Chondrocyte (in vitro differentiated cells): ENCODE measurements at places on chromosomes 3 and 15. TPM values are rescaled to one million over a fixed set of nuclear protein-coding genes. Genes with fewer than 3 reads are reported as not detected.

DNA sequence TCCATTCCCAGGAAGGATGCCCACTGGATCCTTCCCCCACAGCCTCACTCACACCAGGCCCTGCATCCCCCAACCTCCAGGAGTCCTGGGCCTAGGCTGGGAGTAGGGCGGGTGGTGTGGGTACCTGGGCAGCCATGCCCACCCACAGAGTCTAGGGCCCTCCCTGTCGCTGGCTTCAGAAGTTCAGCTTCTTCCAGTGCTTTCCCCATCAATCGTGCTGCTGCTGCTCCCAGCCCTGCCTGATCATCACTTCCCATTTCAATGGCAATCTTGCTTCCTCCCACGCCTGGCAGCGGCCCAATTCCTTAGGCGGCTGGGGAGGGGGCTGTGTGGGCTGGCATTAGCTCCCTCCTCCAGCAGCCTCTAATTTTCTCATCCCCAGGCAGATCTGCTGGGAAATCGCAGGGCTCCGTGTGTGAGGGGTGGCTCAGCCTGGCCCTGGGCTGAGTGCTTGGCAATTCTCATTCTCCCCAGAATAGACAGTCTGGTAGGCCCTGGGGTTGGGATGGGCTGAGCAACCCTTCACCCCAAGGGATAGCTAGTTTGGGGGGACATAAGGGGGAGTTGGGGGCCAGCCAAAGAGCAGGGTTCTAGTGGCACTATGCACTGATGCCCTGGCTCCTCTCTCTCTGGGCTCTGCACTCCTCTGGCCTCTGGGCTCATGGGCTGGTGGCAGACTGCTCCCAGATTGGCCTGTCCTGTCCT, 66.4 kb downstream of the SCN5A start:
- no peak for DNase-seq

DNA sequence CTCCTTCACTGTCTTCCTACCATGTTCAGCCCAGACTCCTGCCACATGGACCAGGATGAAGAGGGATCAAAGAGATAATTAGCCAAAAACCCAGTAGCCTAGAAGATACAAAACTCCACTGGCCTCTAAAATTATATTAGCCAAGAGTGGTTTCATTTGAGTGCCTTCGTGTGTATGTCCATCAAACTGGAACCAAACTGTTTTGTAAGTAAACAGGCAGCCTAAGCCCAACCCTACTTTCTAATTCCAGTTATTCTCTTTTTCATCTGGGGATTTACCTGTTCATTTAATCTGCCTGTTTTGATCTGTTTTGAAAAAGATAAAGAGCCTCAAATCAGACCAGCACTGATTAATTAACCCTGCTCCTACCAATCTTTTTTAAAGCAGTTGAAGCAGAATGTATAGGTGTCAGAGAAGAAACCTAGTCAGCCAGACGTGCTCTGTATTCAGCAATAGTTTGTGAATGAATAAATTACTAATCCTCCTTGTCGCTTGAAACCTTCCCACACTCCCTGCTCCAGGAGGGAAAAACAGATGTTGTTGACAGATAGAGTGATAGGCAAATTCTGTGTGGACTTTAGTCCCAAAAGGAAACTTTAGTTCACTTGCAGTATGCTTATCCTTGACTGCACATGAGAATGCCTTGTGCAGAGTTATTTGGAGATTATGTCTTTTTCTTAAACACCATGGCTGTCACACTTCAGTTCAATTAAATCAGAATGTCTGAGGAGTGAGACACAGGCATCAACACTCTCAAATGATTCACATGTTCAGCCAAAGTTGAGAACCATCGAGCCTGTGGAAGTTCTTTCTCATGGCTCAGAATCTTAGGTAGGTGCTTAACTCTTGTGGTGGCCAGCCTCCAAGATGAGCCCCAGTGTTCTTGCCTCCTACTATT, 55.5 kb upstream of the ZBED2 start:
- DNase-seq, result no peak

- no peak for DNase-seq
Measured at GRCh38 chr3:67335813-67336212, 318.6 kb downstream of the SUCLG2 start.

DNA sequence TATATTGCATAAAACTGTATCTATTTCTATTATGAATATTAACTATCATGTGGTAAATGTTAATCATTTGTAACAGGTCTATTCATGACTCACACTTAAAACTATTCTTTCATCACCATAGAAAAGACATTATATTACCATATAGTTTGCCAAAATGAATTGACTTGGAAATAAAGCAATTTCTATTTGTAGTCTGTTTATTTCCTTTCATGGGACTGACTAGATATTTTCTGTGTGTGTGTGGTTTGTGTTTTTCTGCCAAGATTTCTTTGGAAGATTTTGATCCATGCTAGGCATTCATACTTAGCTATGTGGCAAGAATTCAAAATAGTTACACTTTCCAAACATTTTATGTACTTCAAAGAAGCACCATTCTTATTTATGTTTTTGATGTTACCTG, 522.5 kb upstream of the AGTR1 start:
- no peak for DNase-seq

DNA sequence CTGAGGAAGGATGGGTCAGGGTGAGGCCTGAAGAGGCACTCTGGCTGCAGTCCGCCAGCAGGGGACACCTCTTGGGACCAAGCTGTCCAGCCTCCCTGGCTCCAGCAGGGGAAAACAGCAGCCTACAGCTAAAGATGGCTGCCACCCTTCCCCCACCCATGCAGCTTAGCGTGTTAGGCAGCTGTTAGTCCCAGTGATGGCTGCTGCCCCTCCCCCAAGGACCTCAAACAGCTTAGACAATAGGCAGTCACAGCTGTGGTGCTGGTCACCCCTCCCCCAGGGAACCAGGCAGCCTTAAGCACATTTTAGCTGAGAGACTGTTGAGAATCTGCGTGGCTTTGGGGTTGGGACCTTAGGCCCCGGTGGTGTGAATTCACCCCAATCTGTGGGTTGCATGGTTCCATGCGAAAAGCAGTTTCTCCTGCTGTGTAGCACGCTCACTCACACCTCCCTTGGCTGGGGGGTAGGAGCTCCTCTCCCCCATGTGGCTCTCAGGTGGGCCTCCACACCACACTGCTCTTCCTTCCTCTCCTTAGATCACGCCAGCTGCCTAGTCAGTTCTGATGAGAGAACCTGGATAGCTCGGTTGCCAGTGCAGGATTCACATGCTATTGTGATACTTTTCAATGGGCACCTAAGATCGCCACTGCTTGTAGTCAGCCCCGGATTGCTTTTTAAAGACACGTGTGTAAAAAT, 140.5 kb upstream of the CADPS start:
- peak; percentile 87 for DNase-seq

DNA sequence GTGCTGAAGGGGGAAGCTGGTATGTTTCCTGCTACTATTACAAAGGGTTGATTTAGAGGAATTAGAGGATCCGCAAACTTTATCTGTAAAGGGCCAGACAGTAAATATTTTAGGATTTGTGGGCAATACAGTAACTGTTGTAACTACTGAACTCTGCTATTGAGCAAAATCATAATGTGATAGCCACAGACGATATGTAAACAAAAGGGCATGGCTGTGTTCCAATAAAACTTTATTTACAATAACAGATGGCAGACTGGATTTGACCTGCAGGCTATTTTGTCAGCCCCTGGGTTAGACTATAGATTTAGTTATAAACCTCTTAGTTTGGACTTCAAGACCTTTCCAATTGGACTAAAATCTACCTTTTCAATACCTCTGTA, 27.8 kb upstream of the KCNMB2 start:
- DNase-seq, result no peak

- DNase-seq, result no peak
Measured at GRCh38 chr3:103459815-103460214, 1025.0 kb downstream of the ZPLD1 start.

- DNase-seq, result no peak
Measured at GRCh38 chr3:112675349-112675748, 34.4 kb upstream of the CCDC80 start.

DNA sequence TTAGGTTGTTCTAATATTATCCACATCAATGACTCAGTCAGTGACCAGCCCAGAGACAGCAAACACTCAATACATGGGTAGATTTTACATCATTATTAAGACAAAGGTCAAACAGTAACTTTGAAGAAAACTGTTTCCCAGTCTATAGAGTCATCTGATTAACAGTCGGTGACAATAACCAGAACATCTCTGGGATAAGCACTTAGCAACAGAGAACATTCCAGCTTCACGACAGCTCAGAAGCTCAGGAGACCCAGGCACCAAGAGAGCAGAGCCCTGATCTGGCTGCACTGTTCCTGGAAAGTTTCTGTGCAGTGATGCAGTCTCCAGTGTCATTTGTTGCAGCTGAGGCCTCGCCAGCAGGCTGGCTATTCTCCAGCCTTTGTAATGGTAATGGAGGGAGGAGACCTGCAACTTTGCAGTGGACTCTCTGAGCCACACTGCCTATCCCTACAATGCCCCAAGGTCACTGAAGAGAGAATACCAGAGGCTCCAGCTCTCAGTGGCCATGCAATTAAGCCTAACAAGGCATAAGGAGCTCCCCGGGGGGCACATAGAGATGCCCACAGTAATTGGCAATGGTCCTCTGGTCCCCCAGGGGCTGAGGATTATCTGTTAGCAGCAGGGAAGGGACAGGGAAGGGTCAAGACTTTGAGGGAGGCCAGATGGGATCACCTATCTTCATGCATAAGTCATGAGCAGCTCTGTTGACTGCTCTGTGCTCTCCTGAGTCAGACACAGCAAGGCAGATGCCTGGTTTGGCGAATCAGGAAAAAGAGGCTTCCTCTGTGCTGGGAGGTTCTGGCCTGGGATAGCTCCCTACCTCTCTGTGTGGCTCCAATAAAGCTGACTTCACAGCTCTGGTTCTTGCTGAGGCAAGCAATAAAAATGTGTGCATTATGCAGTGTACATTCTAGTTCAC, 163.6 kb downstream of the CTNNB1 start:
- DNase-seq, result no peak

DNA sequence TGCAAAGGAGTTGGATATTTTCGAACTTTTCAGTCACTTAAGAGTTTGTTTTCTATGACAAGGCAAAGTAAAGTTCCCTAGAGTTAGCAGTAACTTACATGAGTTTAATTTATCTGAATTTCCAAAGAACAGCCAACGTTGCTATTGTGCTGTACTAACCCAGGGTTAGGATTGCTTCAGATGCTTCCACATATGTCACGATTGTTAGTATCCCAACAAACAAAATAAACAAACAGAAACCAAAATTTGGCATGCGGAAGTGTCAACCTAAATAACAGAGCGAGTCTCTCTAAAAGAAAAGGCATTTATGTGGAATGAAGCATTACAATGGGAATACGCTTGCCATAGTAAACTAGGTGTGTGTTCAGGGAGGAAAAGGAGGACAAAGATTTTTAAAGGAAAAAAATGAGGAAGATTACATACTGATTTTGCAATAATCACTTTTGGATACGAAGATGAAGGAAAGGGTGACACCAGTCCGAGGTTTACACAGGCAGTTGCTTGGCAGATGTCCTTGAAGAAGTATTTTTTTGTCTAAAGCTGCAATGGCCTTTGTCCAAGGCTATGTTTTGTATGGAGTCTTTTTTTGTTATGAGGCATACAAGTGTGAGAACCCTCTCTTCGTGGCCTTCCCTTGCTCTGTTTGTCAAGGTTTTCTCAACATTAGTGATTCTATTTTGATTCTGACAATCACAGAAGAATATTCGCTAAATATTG, 267.9 kb downstream of the GABRG3 start:
- DNase-seq, result no peak

GRCh38 chr3:59043391-59043790, 6.4 kb downstream of the CFAP20DC start:
- no peak for DNase-seq

GRCh38 chr15:69377216-69377970, 36.8 kb upstream of the KIF23 start:
- no peak for DNase-seq

DNA sequence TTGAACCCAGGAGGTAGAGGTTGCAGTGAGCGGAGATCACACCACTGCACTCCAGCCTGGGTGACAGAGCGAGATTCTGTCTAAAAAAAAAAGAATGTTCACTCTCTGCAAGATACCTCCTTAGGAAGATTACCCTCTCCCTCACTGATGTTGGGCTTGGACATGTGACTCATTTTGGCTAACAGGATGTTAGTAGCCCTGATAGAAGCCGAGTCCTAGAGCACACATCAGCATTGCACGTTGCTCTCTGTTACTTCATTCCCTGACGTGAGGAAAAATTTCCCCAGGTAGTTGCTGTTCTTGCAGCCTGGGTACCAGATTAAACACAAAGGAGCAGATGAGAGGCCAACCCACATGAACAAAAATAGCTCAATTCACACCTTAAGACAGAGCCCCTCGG, 78.1 kb upstream of the PRICKLE2 start:
- no peak for DNase-seq

GRCh38 chr3:13650210-13651056, 101.5 kb downstream of the FBLN2 start:
- no peak for DNase-seq

DNA sequence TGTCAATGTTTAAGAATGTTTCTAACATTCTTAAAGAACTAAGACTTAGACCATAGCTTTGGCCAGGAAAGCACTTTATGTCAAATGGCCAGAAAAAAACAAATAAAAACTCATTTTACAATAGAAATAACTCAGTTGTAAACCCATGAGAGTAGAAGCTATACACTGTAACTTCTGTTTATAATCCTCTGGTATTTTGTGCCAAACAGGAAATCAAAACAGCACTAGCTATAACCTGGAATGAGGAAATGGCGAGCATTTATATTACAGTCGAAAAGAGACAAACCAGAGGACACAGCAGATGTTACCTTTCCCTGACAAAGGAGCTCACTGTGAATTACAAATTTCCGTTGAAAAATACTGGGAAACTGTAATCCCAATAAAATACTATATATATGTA, 10.3 kb downstream of the GK5 start:
- DNase-seq, result no peak

- no peak for DNase-seq
Measured at GRCh38 chr15:56608140-56608778, 125.0 kb downstream of the ZNF280D start.

DNA sequence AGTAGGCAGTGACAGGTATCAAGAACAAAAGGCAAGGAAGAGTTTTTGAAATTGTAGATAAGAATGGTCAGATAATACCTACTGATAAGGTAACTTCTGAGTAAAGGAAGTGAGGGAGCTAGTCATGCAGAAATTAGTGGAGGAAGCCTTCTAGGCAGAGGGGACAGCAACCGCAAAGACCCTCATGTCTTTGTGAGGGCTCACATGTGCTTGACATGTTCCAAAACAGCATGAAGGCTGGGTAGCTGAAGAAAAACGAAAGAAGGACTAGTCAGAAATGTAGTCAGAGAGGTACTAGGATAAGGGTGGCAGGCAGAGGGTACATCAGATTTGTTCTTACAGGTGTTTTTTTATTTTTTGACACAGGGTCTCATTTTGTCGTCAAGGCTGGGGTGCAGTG, 5.3 kb downstream of the SIN3A start:
- no peak for DNase-seq

The BCHE gene
- 1.6 to 4.2 TPM (median 1.9 TPM) in 3 replicates for total RNA-seq

The C2CD4A gene
- 0.10 TPM in 1 of 3 replicates, not detected in the others for total RNA-seq

The FMN1 gene
- 4.0 to 6.6 TPM (median 4.8 TPM) in 3 replicates for total RNA-seq

The LRRIQ4 gene
- total RNA-seq, result not detected in 3 replicates

The PRR20G gene
- total RNA-seq, result not detected in 3 replicates

The HRG gene
- total RNA-seq, result not detected in 3 replicates

The FILIP1L gene
- total RNA-seq, result 61.9 to 122 TPM (median 119 TPM) in 3 replicates

The KBTBD13 gene
- total RNA-seq, result not detected in 3 replicates

The OIP5 gene
- 1.1 to 2.8 TPM (median 1.8 TPM) in 3 replicates for total RNA-seq

The GPR62 gene
- 0.19 TPM in 1 of 3 replicates, not detected in the others for total RNA-seq

The ATP13A4 gene
- total RNA-seq, result not detected in 3 replicates
